H1 (cell line): ENCODE measurements at places on chromosomes 2 and 18.

- no peak overlapping the region for H3K27ac ChIP-seq
- H3K4me1 ChIP-seq, result no peaks in the 10 kb centered on the region
- no peaks in the 10 kb centered on the region for H3K27me3 ChIP-seq
- H3K4me3 ChIP-seq, result no peak overlapping the region
These were observed 9.8 kb downstream of the BOLA3 start for GRCh38 chr2:74137651-74138599.

GRCh38 chr2:116200086-116200485 lies 1614.4 kb upstream of the DDX18 start:
- H3K27me3 ChIP-seq, result no peaks in the 10 kb centered on the region
- no peak overlapping the region for H3K27ac ChIP-seq
- no peaks in the 10 kb centered on the region for H3K36me3 ChIP-seq
- no peak for DNase-seq

DNA sequence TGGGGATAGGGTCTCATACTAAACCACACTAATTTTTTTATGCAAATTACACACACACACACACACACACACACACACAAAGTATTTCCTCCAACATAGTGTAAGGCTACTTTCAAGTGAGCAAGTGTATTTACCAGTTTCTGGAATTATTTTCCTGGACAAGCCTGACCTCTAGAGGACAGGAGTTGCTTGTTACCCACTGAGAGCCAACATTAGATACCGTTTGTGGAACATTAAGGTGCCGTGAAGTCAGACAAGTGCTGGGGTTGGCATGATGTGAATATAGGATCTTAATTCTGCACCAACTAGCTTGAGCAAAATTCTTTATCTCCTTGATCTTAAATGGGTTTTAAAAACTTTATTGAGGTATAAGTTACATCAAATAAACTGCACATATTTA lies 39.3 kb upstream of the SERPINB2 start:
- DNase-seq, result no peak
- H3K4me3 ChIP-seq, result no peak overlapping the region
- H3K4me1 ChIP-seq, result no peaks in the 10 kb centered on the region
- H3K36me3 ChIP-seq, result no peaks in the 10 kb centered on the region

GRCh38 chr2:10083046-10083445 lies 2.8 kb upstream of the CYS1 start:
- H3K36me3 ChIP-seq, result no peaks in the 10 kb centered on the region
- no peak overlapping the region for H3K4me3 ChIP-seq
- peaks cover 30% of the 10 kb centered on the region for H3K27me3 ChIP-seq
- H3K4me1 ChIP-seq, result peaks cover 3% of the 10 kb centered on the region; the same call in 1 of the 2 replicates
- H3K27ac ChIP-seq, result no peak overlapping the region
